Renal cortical epithelial cell (primary cell): ENCODE measurements at places on chromosomes 2 and 18. TPM values are rescaled to one million over a fixed set of nuclear protein-coding genes. Genes with fewer than 3 reads are reported as not detected.

GRCh38 chr2:181657379-181657778, 474 bp upstream of the CERKL start:
- no peak for DNase-seq

DNA sequence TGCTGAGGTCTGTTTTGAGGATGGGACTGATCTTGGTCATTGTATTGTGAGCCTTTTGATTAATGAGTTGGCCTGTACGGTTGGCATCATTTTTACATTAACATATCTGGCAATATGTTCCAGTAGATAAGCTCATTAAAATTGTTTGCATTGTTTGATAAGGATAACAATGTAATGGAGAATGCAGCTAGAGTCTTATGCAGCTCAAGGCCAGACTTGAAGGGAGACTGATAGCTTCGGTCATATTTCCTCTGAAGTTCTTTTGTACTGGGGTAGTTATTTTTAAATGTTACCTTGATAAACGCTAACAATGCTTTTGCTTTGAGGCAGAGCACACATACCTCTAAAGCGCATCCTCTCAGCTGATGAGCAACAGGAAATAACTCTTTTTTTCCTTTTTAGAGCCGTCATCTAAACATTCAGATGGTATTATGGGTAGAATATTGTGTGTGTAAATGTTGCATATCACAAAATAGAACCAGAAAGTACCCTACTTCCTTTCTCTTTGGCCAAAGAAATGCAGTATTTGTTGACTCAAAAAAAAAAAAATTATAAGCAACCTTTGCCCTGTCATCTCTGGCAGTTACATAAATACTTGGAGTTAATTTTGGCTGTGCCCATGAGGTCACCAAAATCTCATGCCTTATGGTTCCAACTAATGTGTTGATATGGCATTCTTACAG, 1.3 kb downstream of the MAPRE2 start:
- DNase-seq: no peak

DNA sequence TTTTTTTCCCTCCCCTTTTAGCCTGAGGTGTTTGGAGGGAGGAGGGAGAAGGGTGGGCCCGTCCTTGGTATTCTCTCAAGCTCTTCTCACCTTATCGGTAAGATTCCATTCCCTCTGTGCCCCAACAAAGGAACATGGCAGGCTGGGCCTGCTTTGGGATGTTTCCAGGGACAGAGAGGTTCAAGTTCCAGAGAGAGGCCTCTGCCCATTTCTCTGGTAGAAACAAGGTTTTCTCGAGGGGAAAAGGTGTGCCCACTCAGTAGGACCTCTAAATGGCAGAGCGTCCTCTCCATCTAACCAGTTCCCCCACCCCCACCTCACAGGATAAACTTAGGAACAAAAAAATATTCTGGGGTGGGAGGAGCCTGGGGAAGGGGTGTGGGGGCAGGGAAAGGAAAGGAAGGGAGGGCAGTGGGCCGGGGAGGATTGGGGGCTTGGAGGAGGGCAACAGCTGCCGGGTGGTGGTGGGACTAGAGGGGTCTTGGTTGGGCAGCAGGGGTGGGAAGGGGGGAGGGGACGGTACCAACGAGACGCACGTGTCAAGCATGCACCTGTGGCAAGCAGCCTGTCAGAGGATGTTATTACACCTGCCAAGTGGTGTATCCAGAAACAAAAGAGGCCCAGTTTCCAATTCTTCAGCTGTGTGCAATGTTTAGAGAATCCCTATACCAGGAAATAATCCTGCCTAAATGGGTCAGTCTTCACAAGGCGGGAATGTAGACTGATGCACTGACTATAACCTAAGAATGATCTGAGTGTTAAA, 2.1 kb downstream of the PCBP1 start:
- peak; percentile 9 for DNase-seq

The MAB21L4 gene
- 0.10 and 5.2 TPM in 2 replicates for total RNA-seq

GRCh38 chr2:28901202-28901601, 6.7 kb downstream of the WDR43 start:
- no peak for DNase-seq

DNA sequence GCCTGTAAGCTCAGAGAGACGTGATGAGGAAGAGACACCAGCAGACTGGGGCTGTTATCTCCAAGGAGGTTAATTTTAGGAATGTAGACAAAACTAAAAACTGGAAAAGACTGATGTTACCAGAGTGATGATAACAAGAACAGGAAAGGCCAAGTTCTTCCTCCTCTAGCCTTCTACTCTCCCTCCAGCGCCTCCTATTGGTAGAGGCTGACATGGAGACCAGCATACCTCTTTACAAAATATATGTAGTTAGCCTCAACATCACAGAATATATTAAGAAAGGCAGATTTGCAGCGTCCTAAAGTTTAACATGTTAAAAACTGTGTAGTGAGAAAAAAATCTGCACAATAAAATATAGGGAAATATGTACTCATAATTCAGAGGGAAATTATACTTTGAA, 66.0 kb downstream of the TCF4 start:
- no peak for DNase-seq

DNA sequence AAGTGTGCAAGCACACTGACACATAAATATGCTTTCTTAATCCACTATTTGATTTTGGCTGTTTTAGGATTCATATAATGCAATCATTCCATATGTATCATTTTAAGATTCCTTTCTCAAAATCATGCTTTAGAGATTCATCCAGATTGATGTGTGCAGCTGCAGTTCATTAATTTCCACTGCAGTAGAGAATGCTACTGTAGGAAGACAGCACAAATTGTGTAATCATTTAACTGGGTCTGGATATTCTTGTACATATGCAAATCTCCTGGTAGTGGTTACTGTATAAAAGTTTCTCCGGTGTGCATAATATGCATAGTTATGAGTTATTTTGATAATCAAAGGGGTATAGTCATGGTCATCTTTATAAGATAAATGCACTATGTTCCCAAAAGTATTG, 502.5 kb upstream of the ACVR2A start:
- no peak for DNase-seq

- no peak for DNase-seq
These were observed 54.5 kb downstream of the MAP4K4 start for GRCh38 chr2:101751875-101752619.

GRCh38 chr18:70288171-70288850, 534 bp upstream of the SOCS6 start:
- no peak for DNase-seq

DNA sequence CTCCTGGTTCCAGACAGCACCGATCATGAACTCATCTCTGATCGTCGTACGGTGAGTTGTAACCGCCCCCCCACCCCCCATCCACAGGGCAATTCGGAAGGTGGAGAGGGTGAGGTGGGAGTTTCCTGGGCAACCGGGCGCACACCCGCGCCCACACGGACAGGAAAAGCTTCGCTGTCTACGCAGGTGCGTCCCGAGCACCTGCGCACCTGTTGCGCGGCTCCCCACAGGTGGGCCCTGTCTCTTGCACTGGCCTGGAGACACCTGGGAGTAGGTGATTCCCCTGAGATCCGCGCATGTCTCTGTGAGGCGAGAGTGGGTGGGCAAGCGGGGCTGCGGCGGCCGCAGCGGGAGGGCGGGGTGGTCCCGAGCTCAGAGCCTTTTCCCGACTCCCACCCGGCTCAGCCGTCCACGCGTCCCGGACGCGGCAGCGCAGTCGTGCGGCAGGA, 459 bp upstream of the ATP6V1C2 start:
- DNase-seq: no peak

DNA sequence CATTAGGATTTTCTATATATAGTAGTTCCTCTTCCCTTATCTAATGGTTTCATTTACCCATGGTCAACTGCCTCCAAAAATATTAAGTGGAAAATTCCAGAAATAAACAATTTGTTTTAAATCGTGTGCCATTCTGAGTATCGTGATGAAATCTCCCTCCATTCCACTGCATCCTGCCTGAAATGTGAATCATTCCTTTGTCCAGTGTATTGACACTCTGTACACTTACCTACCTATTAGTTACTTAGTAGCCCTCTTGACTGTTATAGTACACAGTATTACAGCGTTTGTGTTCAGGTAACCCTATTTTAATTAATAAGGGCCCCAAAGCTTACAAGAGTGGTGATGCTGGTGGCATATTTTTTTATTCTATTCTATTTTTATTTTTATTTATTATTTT, 26.2 kb downstream of the TAF4B start:
- DNase-seq: no peak

- DNase-seq: no peak
These were observed 154.6 kb downstream of the OSR1 start for GRCh38 chr2:19203866-19204265.

DNA sequence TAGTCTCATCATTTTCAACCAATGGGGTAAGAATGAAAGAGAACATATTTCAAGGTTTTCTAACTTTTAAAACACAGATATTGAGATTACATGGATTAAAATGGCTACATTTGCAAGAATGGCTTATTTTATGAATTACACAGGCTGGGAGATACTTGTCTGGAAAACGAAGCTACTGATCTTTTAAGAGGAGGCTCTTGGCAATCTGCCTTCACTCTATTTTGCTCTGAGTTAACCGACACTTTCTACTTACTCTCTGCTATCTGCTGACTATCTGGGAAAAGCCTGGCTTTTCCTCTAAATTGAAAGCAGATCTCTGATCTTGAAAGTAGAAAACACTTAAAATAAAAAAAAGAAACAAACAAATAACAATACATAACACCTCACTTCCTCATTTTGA, 325.4 kb upstream of the LINC00305 start:
- DNase-seq: no peak
